Pons (tissue), 1 donor: ENCODE measurements at places on chromosomes 6 and 20.

GRCh38 chr6:146135167-146135566 lies 106.3 kb downstream of the GRM1 start:
- DNase-seq, result no peak

DNA sequence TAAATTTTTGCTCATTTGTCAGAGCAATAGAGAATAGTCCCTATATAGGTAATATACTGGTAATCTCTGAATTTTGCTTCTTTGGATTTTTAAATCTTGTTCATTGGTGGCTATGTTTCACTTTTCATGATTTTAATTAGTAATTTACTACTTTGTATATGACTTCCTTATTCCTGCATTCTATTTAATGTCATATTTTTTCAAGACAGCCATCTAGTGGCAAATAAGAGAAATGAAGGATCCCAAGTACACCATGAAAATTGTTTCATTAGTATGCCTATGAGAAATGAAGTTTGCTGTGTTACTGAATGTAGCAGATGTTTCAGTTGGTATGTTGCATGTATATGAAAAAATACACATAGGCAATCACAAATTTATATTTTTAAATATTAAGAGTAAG lies 82.4 kb downstream of the ZNF292 start:
- peak; percentile 22 for DNase-seq

DNA sequence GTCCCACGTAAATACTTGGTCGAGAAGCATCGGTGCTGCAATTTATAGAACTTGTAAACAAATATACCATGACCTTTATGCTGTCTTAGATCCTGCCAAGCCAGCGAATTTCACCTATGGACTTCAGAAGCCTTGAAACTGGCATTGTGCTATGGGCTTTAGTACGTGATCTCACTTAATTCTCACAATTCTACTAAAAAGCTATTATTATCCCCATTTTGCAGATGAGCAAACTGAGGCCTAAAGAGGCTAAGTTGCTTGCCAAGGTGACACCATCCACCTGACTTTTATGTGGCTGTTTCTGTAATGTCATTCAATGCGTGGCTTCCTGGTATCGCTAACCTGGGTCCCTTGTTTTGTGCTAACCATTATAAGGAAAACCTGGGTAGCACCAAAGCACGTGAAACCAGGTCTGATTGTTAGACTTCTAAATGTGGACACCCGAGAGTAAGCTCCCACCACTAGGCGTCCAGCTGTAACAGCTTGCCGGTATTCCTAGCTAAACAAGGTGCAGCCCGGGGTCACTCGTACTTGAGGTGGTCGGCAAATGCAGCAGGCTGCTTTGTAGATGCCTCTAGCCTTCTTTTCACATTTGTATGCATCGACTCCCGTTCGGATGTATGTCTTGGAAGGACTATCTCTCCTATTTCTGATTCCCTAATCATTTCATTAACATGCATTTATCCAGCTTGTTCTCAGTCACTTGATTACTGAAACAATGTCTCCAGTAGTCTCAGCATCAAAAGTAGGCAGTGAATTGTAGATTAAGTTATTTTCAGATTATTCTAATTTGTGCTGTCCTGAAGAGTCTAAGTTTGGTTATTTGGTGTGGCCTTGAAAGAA lies 1.1 kb downstream of the SYNJ2 start:
- peak; percentile 60 for DNase-seq

DNA sequence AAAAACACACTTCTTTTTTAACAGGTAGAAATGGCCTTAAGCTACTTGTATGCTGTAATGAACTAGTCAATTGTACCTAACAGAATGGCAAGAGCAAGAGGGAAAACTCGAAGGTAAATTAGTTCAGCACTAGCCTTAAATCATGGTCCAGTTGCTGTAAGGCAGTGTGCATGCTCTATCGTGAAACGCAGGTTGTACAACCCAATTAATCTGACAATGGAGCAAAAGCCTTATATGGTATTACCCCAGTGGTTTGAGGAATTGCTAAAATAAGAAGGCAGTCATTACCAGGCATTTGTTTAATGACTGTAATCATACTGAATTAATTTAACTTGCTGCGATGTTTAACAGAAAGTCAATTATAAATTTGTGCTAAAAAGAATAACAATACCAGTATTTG lies 69.3 kb upstream of the SOX4 start:
- no peak for DNase-seq

GRCh38 chr20:51385646-51386530 lies 156.6 kb downstream of the NFATC2 start:
- DNase-seq, result no peak

DNA sequence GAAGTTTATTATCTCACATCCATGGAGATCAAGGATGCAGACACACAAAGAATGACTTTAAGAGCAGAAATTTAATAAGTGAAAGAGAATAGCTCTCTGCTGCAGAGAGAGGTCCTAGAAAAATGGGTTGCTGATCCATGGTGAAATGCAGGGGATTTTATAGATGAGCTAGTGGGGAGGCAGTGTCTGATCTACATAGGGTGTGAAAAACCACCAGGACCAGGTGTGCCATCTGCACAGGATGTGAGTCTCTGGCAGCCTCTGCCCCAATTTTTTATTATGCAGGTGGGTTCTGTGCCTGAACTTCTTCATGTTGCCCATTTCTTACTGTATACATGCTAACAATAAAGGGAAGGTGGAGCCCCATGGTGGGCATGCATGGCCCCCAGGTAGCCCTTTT lies 19.9 kb upstream of the NANP start:
- DNase-seq, result no peak

DNA sequence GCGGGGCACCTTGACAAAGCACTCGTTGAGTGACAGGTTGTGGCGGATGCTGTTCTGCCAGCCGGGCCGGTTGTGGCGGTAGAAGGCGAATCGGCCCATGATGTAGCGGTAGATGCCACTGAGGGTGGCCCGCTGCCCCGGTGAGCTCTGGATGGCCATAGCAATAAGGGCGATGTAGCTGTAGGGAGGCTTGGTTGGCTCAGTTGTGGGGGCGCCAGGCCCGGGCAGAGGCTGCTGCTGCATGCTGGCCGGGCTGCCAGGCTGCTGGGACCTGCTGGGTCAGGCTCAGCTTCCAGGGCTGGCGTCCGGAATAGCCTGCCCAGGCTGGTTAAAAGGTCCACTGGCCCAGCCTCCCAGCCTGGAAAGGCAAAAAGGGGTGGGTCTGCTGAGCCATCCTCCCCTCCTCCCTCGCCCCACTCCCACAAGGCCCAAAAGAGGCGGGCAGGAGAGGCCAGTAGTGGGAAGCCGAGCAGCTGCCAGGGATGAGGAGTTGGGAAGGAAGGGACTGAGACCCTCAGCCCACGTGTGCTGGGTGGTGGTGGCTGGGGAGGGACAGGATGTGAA lies at the start of gene FOXS1:
TSS of gene FOXS1 (minus strand) at position 305 of the 564 bp plus-strand sequence. CDS start at position 243, 62 bp downstream.
- DNase-seq, result no peak

DNA sequence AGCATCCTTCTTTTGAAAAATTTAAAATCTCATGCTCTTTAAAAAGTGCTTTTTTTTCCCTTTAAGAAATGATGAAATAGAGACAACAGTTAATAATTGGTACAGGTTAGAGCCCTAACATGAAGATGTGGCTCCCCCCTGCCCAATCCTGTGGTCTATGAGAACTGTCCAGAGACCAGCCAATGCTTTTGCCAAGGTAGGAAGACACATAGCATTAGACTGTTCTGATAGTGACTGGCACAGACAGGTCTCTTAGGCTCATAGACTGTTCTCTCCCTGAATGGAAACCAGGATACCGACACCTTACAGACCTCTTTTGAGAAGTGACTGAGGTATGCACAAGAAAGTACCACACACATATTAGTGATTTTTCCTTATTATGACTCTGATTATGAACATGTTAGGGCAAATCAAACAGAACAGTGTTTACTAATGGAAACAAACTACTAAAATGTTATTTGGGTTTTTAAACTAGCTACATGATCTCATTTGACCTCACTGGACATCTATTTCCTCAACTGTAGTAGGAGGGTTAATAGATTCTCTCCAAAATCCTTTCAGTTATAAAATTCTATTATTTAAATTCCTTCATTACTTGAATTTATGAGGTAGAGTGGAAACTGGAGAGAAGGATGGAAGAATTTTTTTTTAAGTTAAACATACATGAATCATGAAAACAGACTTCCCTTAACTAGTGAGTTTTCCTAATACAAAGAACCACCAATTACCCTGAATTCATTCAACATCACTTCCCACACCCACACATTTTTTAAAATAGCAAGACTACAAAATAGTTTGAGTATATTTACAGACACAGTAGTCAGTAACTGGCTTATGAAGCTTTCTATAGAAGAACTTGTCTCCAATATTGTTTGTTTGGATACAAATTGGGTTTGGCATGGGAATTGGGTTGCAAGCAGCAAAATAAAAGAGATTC lies 120.4 kb downstream of the OGFRL1 start:
- no peak for DNase-seq

- DNase-seq, result no peak
These were observed 4.3 kb downstream of the KHDC1 start for GRCh38 chr6:73258721-73259120.

GRCh38 chr6:131958542-131959470 lies 7.6 kb upstream of the CCN2 start:
- no peak for DNase-seq

- DNase-seq, result no peak
These were observed 12.4 kb upstream of the GMEB2 start for GRCh38 chr20:63639093-63639975.

DNA sequence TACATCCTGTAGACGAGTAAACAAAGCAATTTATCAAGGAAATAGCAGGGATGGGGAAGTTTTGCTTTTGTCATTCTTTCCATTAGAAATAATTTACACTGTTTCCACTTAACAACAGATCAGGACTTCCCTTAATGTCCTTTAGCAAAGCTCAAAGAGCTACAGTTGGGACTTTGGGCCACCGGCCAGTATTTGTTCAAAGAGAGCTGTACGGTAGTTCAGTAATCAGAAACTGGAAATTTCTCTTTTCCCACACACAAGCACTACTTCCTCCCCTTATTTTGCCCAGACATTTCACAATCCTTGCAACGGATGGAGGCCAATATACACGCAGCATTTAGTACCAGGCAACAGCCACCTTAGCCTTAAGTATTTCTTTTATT lies 12.1 kb upstream of the HINT3 start:
- DNase-seq, result peak; percentile 95

- no peak for DNase-seq
These were observed 23.0 kb upstream of the STK38 start for GRCh38 chr6:36570264-36570663.

DNA sequence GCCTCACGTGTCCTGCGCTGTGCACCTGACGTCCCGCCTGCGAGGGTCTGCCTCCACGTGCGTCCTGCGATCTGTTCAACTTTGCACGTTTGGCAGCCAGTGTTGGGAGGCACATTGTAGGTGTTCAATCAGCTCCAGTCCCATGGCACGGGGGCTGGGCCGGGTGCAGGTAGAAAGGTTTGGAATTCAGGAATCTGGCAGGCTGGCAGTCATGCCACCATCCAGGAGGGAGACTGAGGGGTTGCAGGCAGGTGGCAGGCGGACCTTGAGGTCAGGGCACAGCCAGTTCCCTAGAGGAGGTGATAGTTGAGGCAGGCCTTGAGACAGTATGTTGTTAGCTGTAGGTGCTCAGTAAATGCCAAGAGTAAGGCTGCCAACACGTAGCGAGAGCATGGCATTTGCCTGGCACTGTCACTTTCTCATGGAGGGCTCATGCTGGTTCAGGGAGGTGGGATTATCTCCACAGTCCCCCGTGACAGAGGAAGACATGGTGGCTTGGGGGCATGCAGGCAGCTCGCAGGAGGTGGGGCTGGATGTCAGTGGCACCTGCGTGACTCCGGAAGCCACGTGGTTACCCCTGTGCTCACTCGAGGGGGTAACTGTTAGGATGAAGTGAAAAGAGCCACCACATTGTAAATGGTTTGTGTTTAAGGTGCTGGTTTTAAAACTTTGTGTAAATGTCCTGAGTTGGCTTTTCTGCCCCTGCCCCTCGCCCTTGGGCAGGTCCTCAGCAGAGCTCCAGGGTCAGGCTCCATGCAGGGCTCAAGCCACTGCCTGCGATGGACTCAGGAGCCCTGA lies 111.8 kb upstream of the FRMD1 start:
- DNase-seq, result no peak

DNA sequence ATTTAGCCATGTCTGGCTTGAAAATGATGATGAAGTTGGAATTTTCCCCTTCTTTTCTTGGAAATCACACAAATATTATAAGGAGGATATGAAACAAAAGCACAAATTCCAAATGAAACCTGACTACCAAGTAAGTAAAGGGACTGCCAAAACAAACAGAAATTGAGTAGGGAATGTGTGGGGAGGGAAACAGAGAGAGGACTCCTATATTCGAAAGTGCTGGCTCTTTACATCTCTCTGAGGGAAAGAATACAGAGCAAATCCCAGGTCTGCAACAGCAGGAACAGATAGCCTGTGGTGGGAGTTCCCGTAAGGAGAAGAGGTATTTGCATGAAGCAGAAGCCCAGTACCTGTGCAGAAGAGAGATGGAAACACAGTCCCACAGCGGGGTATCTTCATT lies 583.7 kb downstream of the EPM2A start:
- DNase-seq, result no peak

GRCh38 chr20:10992731-10993130 lies 318.9 kb upstream of the JAG1 start:
- DNase-seq, result no peak

- DNase-seq, result peak; percentile 63
These were observed 23.6 kb downstream of the LRP11 start for GRCh38 chr6:149840345-149841075.

DNA sequence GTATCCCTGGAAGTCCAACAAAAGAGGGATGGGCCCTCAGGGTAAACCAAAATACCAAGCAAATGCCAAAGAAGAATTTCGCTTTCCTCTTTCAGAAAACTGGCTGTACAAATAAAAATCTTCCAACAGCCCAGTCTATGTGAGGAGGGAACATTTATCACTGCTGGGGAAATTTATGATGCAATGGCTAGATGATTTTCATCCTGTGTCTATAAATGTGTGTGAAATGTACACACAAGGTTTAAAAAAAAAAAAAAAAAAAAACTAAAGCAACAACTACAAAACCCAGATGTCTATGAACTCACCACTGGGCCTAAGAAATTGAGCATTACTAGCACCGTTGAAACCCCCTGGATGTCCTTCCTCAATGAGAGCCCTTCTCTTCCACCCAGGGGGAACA lies 68.7 kb upstream of the SLC4A11 start:
- no peak for DNase-seq

- DNase-seq, result no peak
These were observed 55.7 kb downstream of the SESN1 start for GRCh38 chr6:109038837-109039398.

GRCh38 chr6:44672841-44673240 lies 285.3 kb downstream of the CDC5L start:
- no peak for DNase-seq

GRCh38 chr6:118679327-118679901 lies 28.0 kb upstream of the CEP85L start:
- no peak for DNase-seq

DNA sequence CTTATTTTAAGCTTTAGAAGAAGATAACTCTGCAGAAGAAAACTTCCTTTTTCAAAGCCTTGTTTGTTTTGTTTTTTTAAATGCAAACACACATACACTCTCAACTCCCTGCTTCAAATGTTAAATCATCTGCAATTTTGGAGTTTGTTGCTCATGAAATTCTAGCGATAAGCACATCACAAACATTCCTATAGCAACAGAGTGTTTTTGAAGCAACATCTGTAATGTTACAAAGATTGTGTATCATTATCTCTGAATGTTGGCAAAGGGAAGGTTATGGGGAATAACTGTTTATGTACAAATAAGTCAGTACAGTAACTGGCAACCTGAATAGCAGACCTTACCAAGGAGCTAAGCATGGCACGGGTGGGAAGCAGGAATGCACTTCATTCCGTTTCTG lies 84.8 kb upstream of the MRPS10 start:
- no peak for DNase-seq
